ENCODE measurements at places on chromosomes 2 and 18.

DNA sequence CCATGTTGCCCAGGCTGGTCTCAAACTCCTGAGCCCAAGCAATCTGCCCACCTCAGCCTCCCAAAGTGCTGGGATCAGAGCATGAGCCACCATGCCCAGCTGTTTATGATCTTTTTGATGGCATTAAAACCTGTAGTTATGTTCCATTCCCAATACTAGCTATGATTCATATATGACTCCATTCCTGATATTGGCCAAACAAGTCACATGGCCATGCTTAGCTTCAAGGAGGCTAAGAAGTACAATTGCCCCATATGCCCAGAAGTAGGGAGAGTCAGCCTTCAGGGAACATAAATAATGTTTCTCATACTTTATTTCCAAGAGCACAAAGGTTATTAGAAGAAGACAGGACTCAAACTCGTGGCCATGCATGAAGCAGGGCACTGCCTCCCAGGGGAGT is 132.4 kb upstream of the RAB6C start:
- no peak for DNase-seq

DNA sequence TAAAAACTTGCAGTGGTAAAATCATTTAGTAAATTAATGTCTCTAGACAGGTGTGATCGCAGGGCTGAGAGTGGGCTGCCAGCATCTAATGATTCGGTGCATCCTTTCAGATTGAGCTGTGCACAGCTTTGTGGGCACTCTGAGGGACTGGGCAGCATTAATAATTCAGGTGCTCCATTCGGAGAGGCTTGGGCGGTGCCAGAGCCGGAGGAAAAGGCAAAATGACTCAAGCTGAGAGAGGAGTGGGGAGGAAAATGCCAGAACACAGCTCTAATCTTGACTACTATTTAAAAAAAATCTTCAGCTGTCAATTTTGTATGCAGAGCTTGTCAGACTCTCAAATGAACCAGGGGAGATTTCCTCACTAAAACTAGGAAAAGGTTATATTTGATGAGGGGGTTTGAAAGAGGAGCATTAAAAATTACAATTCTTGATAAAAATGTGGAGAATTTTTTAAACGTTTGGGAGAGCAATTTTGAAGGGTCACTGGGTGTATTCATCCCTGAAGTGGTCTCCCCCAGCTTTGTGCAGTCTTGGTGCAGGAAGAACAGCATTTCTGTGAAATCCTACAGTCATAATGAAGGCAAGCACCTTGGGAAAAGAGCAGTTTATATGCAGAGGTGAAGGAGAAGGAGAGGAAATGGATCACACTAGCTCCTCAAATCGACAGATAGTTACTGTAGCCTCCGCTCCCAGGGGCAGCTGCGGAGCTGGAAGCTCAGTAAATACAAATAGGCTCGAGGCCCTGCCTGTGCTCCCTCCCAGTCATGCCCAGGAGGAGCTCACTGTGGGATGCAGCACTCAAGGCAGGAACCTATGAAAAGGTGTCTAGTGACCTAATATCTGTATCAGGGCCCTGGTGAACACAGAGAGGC is 535.4 kb upstream of the RAB6C start:
- DNase-seq = no peak

- no peak for DNase-seq
Observed at GRCh38 chr2:144593803-144594202, 73.9 kb upstream of the ZEB2 start.

DNA sequence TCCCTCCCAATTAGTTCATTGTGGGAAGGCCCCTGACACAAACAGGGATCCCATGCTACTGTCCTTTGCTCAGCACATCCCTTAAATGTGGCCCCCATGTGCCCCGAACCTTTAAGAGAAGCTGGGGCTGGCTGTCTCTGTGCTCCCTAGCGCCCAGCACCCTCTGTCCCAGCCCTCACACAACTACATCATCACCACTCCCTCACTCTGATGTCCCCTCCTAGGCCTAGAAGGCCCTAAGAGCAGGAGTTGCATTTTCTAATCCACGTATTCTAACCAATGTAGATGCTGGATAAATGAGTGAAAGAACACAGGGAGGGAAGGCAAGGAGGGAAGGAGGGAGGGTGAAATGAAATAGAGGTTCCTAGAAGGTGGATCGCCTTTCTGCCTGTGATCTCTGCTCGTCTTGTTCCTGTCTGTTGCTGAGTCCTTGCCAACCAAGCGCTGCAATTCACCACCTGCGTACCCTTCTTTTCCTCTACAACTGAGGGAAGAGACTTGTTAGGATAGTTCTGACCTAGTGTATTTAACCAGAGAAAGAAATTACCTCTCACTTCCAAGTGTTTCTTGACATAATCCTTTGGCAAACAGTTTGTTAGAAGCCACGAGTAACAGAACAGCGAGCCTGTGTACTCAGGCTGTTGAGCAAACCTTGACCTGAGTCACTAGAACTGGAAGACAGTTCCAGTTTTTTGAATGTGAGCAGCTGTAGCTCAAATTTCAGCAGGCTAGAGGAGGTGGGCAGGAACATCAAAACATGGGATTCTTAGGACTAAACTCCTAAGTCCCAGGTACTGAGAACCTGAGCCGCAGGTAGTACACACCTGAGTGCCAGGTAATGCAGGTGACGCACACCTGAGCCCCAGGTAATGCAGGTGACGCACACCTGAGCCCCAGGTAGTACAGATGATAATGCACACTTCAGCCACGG is 181.5 kb upstream of the ID2 start:
- no peak for DNase-seq

- no peak for DNase-seq
Observed at GRCh38 chr2:18077704-18078103, 199.2 kb downstream of the KCNS3 start.

DNA sequence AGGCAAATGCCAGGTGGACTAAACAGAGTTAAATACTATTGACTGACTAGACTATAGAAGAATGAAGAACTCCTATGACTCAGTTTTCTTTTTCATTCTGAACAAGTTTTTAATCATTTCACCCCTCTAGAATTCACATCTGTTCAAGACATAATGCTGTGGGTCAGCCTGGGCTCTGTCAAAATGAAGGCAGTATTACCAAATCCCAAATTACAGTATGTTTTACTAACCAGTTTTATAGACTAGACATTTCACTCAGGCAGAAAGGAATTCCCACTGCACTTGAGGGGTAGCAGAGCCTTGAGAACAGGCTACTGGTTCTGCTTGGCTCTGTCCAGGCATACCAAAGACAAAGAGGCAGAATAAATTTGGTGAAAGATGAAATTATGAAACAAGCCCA is 511.7 kb downstream of the EPHA4 start:
- no peak for DNase-seq

DNA sequence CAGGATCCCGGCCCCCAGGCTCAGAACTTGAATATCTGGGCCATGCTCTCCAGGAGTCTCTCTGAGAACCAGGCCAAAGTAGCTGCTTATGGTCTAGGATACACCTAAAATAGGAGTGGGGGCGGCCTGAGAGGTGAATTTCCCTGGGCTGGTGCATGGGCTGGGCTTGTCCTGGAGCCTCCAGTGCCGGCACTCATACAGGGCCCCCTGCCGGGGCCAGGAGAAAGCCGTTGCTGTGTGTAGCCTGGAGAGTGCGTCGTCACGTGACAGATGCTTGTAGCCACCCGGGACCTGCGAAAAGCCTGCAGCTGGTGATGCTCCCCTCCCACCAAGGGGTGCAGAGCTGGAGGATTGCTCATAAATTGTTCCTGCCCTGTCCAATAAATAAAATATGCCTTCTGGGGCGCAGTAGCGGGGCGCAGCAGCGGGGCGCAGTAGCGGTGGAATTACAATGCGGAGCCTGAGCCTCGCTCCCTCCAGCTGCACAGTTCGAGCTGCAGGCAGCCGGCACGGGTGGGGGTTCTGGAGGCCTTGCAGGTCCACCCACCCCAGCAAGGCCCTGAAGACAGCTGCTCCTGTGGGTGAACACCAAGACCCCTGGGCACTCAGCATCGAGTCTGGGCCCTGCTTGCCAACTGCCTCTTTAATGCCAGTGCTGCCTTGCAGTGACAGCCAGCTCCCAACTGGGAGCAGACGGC is 289.9 kb downstream of the NDUFA10 start:
- DNase-seq = no peak

DNA sequence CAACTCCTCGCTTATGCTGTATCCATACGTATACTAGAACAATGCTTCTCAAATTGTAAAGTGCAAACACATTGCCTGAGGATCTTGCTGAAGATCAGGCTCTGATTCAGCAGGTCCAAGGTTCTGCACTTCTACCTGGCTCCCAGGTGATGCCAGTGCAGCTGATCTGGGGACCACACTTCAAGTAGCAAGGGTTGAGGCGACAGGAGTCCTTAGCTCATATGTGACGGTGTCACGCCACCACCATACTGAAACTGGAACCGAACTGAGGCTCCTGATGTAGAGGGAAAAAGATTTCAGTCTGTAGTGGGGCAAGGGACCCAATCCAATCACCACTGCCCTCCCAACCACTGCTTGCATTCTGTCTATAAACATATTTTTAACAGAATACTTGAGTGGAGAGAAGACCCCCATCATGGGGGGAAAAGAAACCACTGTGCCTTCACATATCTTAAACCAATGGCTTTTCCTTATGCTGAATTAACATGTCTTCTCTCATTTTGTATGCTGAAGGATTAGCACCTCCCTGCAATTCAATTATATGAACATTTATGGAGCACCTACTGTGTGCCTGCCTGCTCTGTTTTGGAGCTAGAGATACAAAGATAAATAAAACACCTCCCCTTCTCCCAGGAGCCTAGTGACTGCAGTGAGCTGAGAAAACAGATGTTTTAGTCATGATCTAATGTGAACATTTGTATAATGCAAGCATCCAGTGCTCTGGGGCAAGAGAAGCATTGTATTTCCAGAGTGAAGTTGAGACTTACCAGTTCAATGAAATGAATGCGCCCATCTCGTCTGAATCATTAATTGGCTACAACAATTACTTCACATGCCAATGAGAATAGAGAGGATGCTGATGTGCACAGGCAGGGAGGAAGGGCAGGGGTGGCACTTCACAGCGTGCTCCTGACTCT is 6.6 kb upstream of the ASAP2 start:
- no peak for DNase-seq

GRCh38 chr2:210003359-210003758 is 921 bp downstream of the RPE start:
- no peak for DNase-seq

- DNase-seq = no peak
Observed at GRCh38 chr18:10320791-10321190, 133.6 kb upstream of the APCDD1 start.

GRCh38 chr2:64601034-64601754 is 52.5 kb downstream of the SERTAD2 start:
- DNase-seq = no peak

DNA sequence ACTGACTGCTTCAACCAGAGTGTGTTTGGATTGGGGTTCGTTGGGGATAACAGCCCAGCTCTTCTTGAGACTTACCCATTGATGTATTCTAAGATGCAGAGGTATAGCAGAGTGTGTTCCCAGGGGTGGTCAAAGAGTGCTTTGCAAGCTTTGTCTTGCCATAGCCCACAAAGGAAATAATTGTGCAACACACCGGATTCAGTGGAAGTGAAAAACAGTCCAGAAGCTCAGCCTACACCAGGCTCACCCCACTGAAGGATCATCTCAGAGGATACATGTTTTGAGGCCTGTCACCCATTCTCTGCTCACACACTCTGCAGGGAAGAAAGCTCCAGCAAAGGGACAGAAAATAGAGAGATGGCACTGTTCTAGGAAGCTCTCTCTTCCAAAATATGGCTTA is 9.6 kb downstream of the CACNB4 start:
- DNase-seq = no peak

DNA sequence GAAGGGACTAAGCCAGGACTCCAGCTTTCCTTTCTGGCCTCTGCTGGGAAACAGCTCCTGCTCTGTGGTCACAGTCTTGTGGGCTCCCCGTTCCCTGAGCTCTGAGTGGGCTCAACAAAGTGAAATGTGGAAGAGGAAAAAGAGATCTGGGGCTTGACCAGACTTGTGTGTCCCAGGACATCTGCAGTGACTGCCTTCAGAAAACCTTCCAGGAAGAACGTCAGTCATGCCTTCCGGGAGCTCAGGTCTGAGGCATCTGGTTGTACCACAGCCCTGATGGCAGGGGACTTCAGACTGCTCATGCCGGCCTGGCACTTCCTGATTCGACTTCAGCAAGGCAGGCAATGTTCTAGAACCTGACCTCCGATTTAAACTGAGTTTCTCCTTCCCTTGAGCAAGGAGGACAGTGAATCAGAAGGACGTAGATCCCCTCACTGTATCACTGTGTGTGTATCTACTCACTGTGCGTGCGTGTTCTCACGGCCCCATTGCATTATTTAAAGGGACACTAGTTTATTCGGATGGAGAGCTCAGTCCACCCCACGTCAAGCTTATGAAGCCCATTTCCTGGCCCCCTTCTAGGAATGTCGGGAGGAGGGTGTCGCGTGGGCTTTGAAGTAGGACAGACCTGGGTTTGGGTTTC is 548 bp upstream of the FBLN7 start:
- no peak for DNase-seq

GRCh38 chr2:197558393-197558792 is 42.5 kb downstream of the MOB4 start:
- DNase-seq = no peak

GRCh38 chr2:136402281-136402680 is 284.3 kb upstream of the CXCR4 start:
- DNase-seq = no peak

GRCh38 chr2:45755585-45756335 is 104.3 kb downstream of the PRKCE start:
- no peak for DNase-seq

- no peak for DNase-seq
Observed at GRCh38 chr2:215060861-215061536, 77.4 kb downstream of the ABCA12 start.

DNA sequence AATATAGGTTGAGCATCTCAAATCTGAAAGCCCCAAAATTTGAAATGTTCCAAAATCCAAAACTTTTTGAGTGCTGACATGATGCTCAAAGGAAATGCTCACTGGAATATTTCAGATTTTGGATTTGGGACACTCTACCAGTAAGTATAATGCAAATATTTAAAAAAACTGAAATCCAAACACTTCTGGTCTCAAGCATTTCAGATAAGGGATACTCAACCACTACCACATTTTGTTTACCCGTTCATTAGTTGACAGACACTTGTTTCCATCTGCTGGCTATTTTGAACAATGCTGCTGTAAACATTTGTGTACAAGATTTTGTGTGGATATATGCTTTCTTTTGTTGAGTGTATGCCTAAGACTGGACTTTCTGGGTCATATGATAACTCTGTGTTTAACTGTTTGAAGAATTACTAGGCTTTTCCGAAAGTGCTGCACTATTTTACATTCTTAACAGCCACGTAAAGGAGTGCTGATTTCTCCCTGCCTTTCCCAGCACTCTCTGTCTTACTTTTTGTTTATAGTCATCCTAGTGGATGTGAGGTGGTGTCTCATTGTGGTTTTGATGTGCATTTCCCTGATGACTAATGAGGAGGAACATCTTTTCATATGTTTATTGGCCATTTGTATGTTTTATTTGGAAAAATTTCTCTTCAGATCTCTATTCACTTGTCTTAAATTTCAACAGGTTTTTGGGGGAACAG is 19.5 kb upstream of the DCDC2C start:
- no peak for DNase-seq

DNA sequence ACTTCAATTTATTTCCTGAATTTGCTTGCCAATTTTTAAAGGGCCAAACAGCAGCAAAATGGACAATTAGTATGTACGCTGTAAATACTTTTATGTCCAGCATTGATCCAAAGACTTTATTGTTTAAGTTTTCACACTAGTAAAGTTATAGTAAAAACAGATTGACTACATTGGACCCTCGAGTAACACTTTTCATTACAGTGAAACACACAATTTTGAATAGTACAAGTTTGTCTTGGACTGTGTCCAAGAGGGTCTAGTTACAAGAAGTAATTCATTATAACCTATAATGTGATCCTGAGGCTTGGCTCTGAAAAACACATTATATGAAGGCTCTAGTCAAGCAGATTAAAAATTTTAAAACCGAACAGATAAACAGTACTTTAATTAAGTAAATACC is 11.4 kb upstream of the RBBP8 start:
- no peak for DNase-seq

Data from stimulated activated CD8-positive, alpha-beta memory T cell treated with anti-CD3 and anti-CD28 coated beads, Interleukin-15, amount 100 ng/mL, for 4 hours (primary cell).